Right kidney (tissue), 9 donors: ENCODE measurements at places on chromosomes 2 and 18.

DNA sequence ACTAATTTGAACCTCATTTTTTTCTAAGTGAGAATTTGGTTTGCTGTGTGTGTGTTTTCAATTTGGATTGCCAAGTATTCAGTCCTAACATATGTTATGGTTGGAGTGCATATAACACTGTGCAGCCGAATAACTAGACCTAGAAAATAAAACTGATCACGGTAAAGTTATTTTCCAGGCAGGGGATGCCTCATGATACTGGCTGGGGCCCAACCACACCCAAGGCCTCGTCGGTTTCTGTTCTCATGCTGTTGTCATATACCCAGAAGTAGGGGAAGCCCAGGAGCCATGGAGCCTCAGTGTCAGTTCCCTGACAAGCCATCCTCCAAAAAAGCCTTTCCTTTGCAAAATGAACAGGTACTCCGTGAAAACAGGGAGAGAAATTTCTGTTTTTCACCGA, 160.2 kb downstream of the GBX2 start:
- DNase-seq = no peak

GRCh38 chr2:191051825-191052778, 38.1 kb upstream of the STAT1 start:
- no peak for DNase-seq

- no peak for DNase-seq
Measured at GRCh38 chr2:3743951-3744555, 40.7 kb downstream of the DCDC2C start.

- no peak for DNase-seq
Measured at GRCh38 chr2:20560891-20561636, 89.8 kb downstream of the HS1BP3 start.

DNA sequence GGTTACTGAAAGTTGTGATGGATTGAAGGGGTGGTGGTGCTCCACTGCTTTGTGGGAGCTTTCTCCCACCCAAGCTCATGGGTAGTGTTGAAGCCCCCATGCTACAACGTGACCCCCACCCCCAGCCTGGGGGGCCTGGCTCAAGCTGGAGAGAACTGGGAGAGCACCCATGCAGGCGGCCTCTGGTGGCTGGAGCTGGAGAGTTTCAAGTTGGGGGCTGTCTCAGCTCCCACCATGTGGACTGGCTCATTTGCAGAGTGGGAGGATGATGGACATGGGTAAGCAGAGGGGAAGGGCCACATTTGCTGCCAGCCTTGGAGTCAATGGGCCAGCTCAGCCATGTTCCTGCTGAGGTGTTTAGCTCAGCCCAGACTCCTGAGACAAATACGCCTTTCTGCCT, 62.8 kb downstream of the INPP4A start:
- DNase-seq = no peak

DNA sequence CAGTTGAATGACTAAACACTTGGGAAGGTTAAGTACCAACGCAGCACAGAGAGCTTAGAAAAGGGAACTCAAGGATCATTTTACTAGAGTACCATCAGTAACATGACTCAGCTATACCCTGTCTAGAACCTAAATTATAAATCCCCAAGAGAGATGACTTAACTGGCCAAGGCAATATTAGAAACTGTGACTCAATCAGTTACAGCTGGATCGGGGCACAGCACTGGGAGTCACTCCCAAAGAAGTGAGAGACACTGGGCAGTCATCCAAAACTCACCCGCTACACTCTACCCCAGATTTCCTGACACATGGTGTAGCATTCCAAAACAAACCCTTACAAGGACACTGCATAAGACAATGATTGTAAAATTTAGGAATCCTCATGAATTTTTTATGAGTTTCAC, 17.7 kb downstream of the IWS1 start:
- DNase-seq = no peak

- DNase-seq = no peak
Measured at GRCh38 chr2:44970846-44971450, 29.4 kb downstream of the SIX3 start.

- DNase-seq = no peak
Measured at GRCh38 chr18:54718408-54718773, 109.9 kb upstream of the RAB27B start.

DNA sequence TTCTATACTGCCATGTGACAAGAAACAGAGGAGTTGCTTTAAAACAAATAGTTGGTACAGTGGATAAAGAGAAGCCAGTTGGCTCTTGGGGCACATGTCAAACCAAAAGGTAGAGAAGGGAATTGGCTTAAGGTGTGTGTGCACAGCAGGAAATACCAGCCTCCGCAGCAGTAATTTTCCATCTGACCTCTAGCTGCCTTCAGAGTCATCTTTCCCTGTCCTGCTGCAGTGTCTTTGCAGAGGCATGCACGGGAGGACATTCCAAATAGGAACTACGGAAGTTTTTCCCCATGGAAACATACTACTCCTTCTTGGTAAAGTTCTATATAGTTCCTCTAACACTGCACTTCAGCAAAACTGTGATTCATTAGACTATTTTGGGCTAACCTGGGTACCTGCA, 99.5 kb downstream of the RAB3GAP1 start:
- DNase-seq = no peak
